ENCODE measurements at places on chromosomes 12 and 14.

GRCh38 chr12:2092890-2093289 is 40.1 kb downstream of the CACNA1C start:
- no peak for DNase-seq

DNA sequence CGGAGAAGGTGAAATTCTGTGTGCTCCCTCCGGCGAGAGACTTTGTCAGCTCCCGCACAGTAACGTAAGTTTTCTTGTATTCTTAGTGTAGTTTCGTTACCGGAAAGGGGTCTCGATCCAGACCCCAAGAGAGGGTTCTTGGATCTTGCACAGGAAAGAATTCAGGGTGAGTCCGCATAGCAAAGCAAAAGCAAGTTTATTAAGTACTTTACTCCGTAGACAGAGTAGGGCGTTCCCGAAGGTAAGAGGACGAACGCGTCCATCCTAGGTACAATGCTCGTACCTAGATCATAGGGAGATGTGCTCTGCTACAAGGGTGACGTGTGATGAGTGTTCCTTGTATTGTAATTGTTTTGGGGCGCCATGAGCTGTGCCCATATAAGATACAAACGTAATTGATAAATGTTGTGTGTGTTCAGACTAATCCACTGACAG is 293 bp downstream of the IFI27L1 start:
- DNase-seq = no peak

- no peak for DNase-seq
These were observed 129.9 kb downstream of the TMEM30B start for GRCh38 chr14:61151251-61151650.

- no peak for DNase-seq
These were observed 169.1 kb downstream of the SLC5A8 start for GRCh38 chr12:101040936-101041335.

DNA sequence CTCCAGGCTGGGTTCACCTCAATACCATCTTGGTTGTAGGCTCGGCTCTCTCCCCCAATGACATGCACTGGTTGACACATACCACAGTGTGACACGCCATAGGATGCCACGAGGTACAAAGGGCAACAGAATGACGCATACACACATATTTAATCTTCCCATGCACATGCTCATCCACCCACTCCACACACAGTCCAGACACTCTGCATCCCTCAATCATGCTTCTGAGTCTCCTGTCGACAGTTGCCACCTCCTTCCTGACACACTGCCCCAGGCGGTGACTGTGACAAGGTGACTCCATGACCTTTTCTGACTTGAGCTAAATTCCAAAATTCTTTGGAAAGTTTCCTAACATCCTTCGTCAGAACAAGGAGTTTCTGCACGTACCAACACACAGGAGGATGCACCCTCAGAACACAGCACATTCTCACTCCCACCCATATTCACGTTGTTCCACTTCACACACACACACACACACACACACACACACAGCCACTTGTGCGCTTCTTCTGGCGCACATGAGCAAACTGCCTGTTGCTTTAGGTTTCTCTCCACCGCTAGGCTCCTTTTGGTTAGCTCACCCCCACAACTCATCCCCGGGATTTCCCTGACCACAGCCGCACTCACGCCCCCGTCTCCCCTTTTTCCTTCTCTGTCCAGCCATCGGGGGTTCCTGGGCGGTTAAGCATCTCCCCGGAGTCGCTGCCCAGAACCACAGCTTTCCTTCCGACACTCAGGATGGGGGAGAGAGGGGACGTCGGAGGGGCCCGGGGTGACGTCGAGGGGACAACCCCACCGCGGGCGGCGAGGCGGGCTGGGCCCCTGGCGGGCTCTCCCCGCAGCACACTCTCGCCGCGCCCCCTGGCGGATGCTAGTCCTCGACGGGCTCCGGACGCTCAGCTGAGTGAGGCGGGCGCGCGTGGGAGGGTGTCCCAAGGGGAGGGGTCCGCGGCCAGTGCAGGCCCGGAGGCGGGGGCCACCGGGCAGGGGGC is 536 bp upstream of the WNT1 start:
- DNase-seq = no peak

GRCh38 chr12:30764251-30764650 is 9.5 kb upstream of the CAPRIN2 start:
- no peak for DNase-seq

- no peak for DNase-seq
These were observed 1922.3 kb upstream of the FLRT2 start for GRCh38 chr14:83607682-83608081.

- DNase-seq = no peak
These were observed 89.4 kb downstream of the RPAP3 start for GRCh38 chr12:47616440-47616839.

DNA sequence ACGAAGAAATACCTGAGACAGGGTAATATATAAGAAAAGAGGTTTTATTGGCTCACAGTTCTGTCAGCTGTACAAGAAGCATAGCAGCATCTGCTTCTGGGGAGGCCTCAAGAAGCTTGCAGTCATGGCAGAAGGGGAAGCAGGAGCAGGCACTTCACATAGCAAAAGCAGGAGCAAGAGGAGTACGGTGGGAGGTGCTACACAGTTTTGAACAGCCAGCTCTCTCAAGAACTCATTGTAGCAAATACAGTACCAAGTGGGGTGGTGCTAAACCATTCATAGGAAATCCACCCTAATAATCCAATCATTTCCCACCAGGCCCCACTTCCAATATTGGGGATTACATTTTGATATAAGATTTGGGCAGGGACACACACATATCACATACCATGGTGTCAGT is 8.0 kb downstream of the TMTC3 start:
- DNase-seq = no peak

GRCh38 chr14:55333711-55334485 is 62.7 kb downstream of the FBXO34 start:
- no peak for DNase-seq

GRCh38 chr14:50622978-50623377 is 45.1 kb downstream of the SAV1 start:
- DNase-seq = no peak

DNA sequence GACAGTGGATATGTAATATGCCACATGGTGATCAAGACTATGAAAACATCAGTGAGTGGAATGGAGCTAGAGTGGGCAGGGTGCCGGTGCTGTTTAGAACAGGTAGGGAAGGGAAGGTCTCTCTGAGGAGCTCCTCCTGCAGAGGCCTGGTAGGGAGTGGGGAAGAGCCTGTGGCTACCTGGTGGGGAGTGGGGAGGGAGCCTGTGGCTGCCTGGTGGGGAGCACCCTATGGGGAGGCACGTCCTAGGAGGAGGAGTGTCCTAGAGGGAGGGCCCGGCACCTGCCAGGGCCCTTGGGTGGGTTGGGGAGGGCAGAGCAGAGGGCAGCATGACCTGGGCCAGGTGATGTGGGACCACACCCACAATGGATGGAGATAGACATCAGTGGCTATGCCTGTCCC is 122.6 kb downstream of the ADGRD1 start:
- DNase-seq = no peak

- DNase-seq = no peak
These were observed 59.1 kb downstream of the FBXW8 start for GRCh38 chr12:116969615-116970585.

DNA sequence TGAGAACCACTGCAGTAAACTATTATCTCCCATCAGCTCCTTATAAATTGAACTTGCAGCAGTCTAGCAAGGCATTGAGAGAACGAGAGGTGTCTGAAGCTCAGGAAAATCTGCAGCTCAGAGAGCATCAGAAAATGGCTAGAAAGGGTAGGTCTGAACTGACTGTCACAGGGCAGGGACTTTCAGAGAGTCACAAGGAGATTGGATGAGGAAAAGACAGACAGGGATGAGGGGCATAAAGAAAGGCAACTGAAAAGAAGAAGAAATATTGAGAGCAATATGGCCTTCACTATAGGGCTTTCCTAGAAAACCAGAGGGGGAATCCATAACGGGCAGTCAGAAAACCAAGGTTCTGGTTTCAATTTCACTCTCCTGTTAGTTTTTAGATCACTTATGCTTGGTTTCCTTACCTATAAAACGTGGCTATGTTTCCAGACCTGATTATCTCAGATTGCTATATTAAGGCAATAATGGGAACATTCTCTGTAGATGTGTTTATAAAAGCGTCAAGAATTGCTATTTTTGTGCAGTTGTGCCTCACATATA is 40.9 kb downstream of the PDE6H start:
- DNase-seq = no peak

DNA sequence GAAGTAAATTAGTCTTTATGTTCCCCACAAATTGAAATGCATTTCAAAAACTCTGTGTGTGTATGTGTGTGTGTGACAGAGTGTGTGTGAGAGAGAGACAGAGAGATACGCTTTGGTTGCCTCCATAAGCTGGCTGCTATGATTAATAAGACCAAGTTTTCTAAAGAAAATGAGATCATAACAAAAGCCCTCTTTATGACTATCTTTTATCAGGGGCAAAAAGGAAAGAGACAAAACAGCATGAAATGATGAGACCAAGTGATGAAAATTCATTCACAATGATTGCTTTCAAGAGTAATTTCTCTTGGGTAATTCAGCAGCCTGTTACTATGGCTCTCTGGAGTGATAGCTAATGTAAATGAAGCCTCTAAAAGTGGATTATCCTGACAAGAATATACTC is 277.6 kb upstream of the PLEKHG7 start:
- DNase-seq = no peak

GRCh38 chr12:24373004-24373403 is 423.5 kb upstream of the SOX5 start:
- DNase-seq = no peak

DNA sequence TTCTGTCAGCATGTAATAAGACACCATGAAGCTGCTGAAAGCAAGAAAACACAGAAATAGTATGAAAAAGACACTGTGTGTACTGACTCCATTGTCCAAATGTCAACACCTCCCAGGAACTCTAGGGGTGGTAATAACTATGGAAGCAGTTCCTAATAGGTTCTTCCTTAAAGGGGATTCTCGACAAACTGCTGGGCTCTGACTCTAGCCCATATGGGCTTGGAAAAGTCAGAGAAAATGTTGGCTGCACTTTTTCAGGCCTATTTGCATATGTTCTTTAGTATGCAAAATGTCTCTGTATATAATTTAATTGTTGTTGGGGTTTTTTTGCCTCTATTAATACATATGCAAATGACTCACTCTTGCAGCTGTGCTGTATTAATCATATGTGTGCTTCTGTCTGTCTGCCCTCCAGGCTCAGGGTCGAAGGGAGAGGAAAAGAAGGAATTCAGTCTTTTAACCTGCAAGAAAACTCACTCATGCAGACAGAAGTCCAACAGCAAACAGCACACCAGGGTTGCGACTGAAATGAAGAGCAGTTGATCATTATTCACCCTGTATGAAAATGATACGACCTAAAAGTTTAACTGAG is 317.6 kb downstream of the SOX5 start:
- DNase-seq = no peak

DNA sequence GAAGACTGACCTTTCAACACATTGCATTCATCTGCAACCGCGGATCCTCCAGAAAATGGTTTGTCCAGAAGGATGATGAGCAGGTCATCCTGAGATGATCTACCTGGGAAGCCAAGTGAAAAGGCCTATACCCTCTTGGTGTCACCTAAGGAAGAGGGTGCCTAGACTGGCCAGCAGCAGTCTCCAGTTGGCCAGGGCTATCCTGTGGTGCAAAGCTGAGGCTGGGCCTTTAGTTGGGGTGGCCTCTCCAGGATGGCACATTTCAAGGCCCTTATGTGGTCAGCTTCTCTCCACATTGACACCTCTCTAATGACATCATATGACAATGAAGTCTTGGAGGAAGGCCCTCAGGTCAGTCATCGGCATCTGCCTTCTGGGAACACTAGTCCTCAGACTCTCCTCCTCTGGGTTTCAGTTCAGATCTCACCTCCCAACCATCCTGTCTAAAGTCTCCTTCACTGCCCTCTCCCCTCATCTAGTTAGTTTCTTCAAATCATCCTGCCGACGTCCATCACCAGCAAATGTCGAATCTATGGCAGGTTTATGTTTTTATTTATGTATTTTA is 3.3 kb upstream of the SLC22A17 start:
- DNase-seq = no peak

- DNase-seq = no peak
These were observed 131.0 kb downstream of the NCOR2 start for GRCh38 chr12:124436366-124436765.

- no peak for DNase-seq
These were observed 184.7 kb downstream of the MED13L start for GRCh38 chr12:116092776-116093175.

- DNase-seq = no peak
These were observed 43.5 kb downstream of the COX16 start for GRCh38 chr14:70315942-70316341.

GRCh38 chr14:23696701-23697239 is 60.6 kb downstream of the DHRS2 start:
- no peak for DNase-seq

DNA sequence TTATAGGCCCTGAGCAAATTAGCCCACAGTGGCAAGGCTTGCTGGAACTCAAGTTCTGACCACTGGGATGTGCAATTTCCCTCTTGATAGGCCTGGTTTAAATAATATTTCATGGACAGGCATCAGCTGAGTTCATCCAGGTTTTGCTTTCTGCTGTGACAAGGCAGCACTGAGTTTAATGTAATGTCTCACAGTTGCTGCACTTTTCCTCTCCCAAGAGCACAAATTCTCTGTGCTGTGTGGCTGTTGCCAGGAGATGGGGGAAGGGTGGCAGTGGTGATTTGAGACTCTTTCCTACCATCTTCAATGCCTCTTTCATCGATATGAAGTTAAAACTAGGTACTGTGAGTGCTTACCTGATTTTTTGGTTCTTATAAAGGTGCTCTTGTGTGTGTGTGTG is 272.8 kb upstream of the STXBP6 start:
- no peak for DNase-seq

- DNase-seq = no peak
These were observed at the start of gene INSM2 for GRCh38 chr14:35533357-35534207. Gene INSM2, plus strand, starts transcription at chr14:35534164. Its CDS starts 89 bp downstream, at chr14:35534253.

DNA sequence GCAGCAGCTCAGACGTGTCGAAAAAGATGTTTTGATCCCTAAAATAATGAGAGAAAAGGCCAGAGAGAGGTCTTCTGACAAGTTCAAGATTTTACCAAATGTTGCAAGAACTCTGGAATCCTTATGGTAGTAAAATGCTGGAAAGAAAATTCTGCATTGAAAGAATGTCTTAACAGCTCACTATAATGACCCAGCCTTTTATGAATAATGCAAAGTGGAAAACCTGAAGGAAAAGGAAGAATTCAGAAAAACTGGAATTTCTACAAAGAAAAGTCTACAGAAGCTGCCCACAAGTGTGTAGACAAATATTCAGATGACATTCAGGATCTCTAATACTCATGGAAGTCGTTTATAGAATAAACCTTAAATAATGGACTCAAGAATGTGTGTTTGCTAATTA is 1.8 kb upstream of the CCDC88C start:
- no peak for DNase-seq

DNA sequence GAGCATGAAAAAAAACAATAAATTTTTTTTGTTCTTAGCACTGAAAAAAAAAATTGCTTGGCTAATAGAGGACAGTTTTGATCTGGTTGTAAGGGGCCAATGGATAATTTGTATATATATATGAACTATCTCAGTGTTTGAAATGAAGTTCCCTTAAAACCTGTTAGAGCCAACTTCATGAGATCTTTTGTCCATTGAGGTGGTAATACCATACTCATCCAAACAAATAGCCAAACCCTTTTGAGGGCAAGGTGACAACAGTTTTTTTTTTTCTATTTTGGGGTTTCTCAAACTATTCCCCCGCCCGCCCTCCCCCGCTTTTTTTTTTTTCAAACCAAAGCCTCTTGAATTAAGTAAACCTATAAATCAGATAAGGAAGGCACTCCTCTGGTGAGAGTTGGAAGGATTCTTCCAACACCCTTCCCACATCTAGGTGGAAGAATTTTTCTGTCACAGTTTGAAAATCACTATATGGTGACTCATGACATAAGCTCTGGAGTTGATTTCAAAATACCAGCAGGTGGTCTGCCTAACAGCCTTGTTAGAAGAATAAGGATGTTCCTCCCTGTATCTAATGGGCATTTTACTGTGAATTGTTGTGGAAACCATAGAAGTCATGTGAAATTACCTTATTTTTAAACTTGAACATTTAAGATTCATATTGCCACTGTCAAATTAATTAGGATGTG is 10.2 kb downstream of the ARHGAP5 start:
- DNase-seq = no peak
